ENCODE measurements at places on chromosomes 13 and 19.

DNA sequence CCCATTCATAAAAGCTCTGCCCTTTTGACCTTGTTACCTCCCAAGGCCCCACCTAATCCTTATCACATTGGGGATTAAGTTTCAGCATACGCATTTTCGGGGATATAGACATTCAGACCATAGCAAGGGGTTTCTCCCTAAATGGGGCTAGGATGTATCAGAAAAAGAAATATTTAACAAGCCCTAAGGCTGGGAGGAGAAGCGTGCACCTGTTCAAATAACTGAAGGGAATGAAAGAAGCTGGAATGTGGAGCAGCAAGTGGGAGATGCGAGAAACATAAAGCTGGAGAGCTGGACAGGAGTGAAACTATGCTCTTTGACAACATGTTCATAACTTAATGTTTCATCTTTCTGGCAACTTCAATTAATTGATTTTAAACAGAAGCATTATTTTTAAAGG is 811.8 kb upstream of the GPC6 start:
- DNase-seq = no peak

DNA sequence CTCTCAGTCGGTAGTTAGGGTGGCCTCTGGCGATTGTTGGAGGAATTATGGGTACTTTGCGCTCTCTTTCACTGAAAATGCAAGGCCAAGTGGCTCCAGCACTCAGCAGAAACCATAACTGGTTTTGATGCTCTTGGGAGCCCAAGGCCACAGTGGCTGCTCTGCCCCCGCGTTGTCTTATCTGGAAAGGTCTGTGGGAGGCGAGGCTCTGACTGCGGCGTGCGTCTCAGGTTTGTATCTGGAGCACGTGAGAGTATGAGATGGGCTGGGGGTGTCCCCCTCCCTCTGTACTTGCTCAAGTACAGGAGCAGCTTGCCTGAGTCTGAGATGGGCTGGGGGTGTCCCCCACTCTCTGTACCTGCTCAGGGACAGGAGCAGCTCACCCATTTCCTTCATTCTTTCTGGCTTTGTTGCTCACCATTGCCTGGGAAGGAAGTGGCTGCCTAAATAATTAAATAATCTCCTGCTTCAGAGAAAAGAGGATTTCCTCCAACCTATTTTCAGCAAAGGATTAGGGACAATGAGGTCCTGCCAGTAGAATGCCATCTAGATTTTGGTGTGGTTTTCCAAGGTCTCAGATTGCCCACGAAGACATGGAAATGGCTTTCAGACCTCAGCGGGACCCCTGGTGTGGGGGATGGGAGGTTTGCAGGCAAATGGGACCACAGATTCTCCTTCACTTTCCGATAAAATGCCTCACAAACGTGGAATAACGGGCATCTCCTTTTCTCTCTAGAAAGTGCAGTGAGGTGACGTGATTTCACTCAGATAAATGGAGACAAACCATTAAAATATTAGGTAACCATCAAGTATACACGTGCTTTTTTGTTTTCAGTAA is 14.7 kb downstream of the ATP11A start:
- DNase-seq = no peak

DNA sequence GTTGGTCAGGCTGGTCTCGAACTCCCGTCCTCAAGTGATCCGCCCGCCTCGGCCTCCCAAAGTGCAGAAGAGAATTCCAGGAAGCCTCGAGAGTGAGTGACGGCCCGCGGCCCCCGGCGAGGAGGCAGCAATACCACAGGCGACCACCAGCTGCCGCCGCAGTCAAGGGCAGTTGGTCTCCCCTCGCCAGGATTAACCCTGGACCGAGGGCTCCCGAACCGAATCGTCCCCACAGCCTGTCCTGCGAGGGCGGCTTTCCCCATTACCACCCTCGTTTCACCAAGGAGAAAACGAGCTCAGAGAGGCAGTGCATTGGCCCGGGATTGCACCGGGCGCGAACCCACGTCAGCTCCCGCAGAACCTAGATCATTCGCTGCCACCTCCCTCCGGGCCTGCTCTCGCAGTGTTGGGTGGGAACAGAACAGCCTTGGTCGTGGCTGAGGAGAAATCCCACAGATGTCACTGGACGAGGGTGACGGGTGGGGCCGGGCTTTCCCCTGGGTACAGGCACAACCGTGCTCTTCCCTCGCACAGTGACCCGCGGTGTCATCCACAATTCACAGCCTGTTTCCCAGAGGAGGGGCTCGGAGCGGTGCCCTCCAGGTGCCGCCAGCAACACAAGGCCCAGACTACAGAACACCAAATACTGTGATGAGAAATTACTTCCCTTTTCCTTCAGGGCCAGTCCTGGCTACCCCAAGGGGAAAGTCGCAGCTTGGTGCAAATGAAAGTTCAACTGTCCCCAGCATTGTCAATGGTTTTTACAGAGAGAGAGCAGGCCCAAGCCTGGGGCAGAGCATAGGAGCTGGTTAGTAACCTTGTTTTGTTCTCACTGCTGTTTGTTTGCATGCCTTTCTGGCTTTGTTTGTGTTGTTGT is 24.8 kb downstream of the C2CD4C start:
- no peak for DNase-seq

DNA sequence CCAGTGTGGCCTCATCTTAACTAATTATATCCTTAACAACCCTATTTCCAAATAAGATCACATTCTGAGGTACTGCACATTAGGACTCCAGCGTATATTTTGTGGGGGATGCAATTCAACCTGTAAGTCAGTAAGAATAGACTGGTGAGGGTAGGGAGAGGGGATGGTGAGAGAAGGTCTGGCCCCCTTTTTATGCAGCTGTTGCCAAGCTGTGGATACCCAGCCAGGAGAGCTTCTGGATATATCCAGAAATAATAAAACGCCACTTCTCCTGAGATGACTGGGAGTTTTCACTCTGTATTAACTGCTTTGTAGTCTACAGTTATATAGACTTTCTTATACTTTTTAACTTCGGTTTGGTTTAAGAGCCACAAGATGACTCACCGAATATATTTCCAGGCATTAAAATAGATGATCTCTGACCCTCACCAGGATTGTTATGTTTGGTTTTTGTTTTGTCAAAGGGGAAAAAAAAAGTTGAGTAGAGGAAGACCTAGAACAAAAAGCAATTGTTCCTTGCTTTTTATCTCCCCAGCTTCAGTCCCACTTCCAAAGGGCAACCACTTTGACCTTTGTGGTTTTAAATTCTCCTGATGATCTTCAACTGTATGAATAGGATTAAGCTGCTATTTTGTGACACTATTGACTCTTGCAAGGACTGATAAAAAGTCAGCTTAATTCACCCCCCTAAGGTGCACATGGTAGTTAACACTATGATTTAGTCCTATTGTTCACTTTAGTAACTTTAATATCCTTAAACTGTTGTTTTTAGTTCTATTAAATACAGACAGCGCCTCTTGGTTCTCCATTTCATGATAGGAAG is 3.1 kb upstream of the NEK3 start:
- DNase-seq = no peak

DNA sequence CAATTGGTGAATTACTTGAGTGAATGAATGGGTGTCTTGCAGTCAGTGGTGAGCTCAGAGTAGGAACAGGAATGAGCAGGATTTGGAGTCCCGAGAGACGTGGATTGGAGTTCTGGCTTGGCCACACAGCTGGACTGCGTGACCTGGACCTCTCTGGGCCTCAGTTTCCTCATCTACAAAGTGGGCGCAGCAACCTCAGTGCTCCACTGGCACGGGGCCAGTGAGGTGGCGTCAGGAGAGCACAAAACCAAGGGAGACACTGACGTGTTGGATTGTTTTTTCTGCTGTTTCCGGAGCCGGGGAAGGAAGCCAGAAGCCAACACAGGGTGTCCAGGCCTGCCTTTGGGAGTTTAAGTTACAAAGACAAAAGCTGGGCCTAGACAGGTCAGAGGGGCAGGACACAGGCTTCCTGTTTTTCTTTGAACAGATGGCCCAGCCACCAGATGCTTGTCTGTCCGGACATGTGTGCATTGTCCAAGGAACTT is 6.5 kb upstream of the DOCK6 start:
- no peak for DNase-seq

DNA sequence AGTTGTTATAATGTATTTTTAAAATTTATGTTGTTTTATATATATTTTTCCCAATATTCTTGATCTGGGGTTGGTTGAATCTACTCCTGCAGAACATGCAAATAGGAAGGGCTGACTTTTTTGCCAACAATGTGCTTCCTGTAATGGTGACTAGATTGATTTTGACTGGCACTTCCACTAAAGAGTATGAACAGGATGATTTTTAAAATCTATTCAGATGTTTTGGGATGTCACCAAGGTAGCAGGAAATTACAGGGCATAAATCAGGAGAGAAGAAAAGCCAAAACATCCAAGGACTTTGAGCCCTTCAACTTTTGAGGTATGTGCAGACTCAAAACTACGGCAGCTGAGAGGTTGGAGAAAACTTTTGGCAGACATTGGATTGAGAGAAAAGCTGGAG is 1047.6 kb downstream of the SLITRK5 start:
- DNase-seq = no peak

- DNase-seq = no peak
These were observed 15.6 kb upstream of the FBXO17 start for GRCh38 chr19:38990949-38991697.

DNA sequence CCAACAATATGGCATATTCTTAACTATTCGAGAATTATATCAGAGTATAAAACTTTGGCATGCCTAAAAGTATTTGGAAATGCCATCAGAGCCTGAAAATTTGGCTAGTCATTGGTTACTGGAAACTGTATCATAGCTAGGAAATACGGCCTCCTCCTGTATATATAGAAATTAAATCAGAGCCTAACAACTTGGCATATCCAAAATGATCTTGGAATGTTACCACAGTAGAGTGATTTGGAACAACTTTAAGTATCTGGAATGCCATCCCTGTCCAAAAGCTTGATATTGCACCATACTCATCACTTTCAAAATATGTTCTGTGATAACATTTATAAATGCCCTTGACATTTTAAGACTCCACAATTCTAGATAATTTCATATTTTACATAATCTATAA is 335.8 kb downstream of the SLITRK1 start:
- DNase-seq = no peak

- DNase-seq = no peak
These were observed 14.9 kb upstream of the ZNF611 start for GRCh38 chr19:52749780-52750179.

DNA sequence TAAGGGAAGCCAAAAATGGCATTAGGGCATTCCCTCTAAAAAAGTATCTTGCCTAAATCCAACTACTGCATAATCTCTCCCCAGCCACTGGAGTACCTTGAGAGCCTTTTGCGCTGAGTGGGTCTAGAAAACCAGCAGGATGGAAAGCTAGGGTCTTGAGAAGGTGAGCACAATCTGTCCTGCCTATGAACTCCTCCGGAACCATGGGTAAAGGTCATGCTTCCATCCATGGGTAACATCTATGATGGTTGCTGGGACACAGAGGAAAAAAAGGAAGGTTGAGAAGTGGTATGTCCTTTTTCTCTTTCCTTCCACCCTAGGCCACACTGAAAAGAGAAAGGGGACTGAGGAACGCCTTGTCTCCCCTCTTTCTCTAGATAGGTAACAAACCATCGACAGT is 52.4 kb downstream of the ZNF676 start:
- no peak for DNase-seq

GRCh38 chr19:4154571-4155312 is 1.3 kb downstream of the CREB3L3 start:
- no peak for DNase-seq

GRCh38 chr13:79660361-79660760 is 179.4 kb downstream of the NDFIP2 start:
- no peak for DNase-seq

DNA sequence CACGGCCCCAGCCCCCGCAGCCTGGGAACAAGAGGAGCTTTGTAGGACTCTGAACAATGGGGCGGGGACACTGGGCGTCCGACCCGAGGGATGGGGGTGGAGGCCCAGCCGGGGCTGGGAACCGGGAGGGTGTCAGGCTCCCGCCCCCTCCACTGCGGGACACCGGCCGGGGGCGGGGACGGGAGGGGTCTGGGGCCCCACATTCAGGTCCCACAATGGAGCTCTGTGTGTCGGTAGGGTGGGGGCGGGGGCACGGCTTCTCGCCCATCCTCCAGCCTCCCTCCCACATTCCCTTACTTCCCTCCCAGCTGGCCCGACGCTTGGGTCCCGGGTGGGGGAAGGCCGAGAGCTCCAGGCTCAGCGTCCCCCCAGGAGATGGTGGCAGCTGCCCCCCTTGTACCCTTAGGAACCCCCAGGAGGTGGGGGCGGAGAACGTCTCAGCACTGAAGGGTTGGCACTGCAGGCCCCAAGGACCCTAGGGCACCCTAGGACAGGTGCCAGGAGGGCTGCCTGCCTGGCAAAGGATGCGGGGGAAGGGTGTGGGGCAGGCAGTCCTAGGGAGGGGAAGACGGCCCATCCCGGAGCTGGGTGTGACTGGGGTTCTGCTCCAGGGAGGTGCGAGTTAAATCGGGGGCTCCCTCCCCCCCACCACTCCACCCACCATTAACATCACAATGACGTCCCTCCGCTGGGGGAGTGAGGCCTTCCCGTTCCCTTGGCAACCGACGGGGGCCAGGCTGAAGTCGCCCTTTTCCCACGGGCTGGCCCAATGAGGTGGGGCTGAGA is 5.3 kb downstream of the TTYH1 start:
- DNase-seq = no peak

DNA sequence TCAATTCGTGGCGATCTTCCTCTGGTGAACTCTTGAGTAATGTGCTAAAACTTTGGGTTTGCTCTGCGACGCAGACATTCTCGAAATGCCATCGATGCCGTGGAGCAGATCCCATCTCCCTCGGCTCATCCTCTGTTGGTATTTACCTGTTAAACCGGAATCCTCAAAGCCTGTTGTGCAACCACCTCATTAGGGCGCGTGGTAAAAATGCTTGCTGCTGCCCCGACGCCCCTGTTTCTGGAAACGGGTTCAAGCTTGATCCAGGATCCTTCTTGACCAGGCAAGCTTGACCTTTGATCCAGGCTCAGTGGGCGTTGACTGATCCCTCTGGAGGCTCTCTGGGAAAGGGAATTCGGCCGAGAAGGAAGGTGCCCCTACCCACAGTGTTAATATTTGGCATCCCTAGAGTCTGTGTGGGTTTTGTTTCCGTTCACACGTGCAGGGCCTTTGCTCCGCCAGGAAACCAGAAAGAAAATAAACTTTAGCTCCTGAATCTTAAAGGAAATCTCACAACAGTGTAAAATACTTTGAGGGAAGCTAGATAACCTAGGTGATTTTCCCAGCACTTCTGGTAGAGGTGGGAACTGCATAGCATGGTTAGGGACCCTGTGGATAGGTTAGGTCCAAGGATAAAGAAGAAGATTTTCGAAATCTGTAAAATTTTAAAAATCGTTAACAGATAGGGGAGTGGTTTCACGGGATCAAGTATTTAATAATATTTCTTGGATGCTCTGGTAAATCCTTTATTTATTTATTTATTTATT is 1.1 kb downstream of the LSM14A start:
- DNase-seq = no peak

DNA sequence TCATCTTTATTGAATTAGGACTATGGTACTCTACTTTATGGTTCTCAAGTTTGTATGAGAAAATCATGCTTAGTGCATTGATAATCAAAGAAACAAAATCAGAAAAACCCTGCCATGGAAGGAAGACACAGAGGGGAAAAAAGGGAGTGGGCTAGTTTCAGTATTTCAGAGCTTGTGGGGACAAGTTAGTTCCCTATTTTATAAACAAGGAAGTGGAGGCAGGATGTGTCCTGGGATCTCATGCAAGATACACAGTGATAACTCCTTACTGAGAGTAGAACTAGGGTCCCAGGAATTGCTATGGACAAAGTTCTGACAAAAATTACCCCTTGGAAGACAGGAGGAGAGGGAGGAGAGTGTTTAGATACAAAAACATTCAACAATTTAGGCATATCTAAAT is 1277.3 kb downstream of the UQCRFS1 start:
- DNase-seq = no peak

All from activated CD4-positive, CD25-positive, alpha-beta regulatory T cell treated with anti-CD3 and anti-CD28 coated beads, Interleukin-2, amount 50 U/mL, for 16 hours (primary cell).